ENCODE measurements at places on chromosomes 1 and 21. TPM values are rescaled to one million over a fixed set of nuclear protein-coding genes. Genes with fewer than 3 reads are reported as not detected.

Gene SLC16A4
- 5.2 TPM for polyA plus RNA-seq

Gene SYCP1
- polyA plus RNA-seq: not detected

Gene C1orf94
- polyA plus RNA-seq: not detected

Gene PRAMEF10
- not detected for polyA plus RNA-seq

Gene CD48
- polyA plus RNA-seq: not detected

Gene ZBTB40
- polyA plus RNA-seq: 5.0 TPM

All from SK-N-SH (cell line).